ENCODE measurements at places on chromosomes 1 and 21.

GRCh38 chr1:230175163-230175747, 108.2 kb downstream of the GALNT2 start:
- no peak for DNase-seq

GRCh38 chr1:184299406-184299790, 87.4 kb upstream of the C1orf21 start:
- no peak for DNase-seq

- DNase-seq = no peak
These were observed 22.3 kb upstream of the C1orf105 start for GRCh38 chr1:172398193-172398592.

- DNase-seq = no peak
These were observed 179.0 kb downstream of the EIF4G3 start for GRCh38 chr1:20997602-20998224.

- no peak for DNase-seq
These were observed 67.2 kb downstream of the SLC44A5 start for GRCh38 chr1:75543705-75544104.

GRCh38 chr1:219446288-219446687, 166.6 kb downstream of the ZC3H11B start:
- DNase-seq = no peak

GRCh38 chr1:88298506-88298905, 385.6 kb upstream of the PKN2 start:
- no peak for DNase-seq

DNA sequence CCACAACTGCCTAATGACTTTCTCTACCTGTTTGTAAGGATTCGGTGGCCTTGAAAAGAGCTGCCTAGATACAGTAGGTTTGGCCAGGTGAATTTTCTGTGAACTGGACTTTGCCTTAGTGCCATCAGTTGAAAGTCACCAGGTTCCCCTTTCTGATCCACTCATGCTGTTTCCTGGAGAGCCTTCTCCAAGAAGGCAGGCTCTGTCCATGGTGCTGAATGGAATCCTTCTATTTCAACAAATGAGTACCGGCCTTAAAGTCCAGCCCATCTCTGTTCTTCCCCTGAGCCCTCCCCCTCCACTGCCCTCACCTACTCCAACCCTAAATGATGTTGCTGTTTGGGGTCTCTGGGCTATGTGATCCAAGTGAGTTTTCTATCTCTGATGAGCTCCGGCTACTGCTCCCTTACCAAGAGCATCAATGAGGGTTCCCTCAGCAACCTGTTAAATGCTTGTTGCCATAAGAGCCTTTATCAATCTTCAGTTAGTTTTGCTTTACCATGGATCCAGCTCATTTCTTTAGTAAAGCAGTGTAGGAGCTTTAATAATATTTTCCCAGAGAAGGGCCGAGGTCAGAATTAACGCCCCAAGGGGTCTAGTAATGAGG, 500.4 kb downstream of the PTPRU start:
- no peak for DNase-seq

Measured in activated naive CD8-positive, alpha-beta T cell treated with anti-CD3 and anti-CD28 coated beads, Interleukin-2, amount 50 U/mL, for 16 hours (primary cell).